ENCODE measurements at places on chromosomes 1 and 21. TPM values are rescaled to one million over a fixed set of nuclear protein-coding genes. Genes with fewer than 3 reads are reported as not detected.

The MPL gene
- total RNA-seq: not detected

The F5 gene
- total RNA-seq: 50.8 TPM

- peak; percentile 69 for DNase-seq
Observed at GRCh38 chr1:31663622-31664452, 19.2 kb upstream of the PEF1 start.

- DNase-seq: no peak
Observed at GRCh38 chr21:17674106-17674505, 61.4 kb upstream of the BTG3 start.

- no peak for DNase-seq
Observed at GRCh38 chr1:156794506-156795373, 21.9 kb downstream of the SH2D2A start.

- no peak for DNase-seq
Observed at GRCh38 chr1:51032936-51033335, 62.9 kb downstream of the CDKN2C start.

DNA sequence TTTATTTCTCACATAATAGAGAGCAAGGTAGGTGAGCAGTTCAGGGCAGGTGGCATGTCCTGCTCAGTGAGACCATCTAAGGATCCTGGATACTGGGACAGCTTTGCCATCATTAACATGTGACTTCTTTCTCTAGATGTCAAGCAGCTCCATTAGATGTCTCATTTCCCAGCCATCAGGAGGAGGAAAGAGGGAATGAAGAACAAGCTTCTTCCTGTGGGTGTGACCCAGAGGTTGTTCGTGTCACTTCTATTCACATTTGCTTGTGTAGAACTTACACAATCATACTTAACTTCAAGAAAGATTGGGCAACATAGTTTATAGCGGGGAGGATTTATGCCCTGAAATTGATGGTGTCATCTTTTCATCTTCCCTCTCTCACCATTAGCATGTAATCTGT lies 169.2 kb upstream of the B3GALT2 start:
- no peak for DNase-seq
